ENCODE measurements at places on chromosomes 5 and 9. TPM values are rescaled to one million over a fixed set of nuclear protein-coding genes. Genes with fewer than 3 reads are reported as not detected.

- DNase-seq: no peak
These were observed 197.8 kb downstream of the HSPA4 start for GRCh38 chr5:133249593-133249992.

- DNase-seq: no peak
These were observed 592.0 kb upstream of the WWC1 start for GRCh38 chr5:167699432-167699831.

GRCh38 chr9:128422783-128423150, 2.1 kb downstream of the CERCAM start:
- DNase-seq: no peak

GRCh38 chr9:26770821-26771220, 121.8 kb downstream of the CAAP1 start:
- no peak for DNase-seq

- DNase-seq: peak; percentile 54
These were observed 21.5 kb downstream of the PLPP7 start for GRCh38 chr9:131310833-131311554.

The QRFP gene
- total RNA-seq: 0.24 TPM

DNA sequence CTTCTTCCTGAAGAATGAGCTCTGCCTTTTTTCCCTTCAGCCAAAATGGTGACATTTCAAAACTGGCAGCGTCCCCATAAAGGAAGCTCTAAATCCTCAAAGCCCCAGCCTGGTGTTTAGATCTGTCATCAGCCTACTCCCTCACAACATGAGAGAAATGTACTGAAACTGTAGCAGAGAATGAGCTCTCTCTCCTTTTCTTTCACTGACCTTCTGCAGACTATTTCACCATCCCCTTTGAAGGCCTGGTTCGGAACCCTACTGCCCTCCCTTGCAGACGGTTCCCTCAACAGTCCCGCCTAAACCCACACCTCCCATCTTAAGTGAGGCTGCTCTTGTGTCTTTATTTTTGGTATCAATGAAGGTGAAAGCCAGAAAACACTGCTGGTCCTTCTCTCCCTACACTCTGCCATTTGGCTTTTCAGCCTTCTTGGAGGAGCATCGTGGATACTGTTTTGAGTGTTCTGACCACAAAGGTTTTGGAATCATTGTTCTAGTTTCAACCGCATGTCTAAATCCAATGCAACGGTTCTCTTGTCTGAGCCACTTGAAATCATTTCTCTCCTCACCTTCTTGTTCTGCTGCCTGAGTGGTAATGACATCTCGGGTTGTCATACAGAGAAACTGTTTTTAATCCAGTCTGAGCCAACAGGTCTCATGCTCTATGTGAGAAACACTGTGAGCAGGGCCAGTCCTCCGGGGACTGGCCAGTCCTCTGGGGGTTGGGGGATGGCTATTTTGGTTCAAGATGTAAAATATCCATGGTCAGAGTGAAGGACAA, 39.0 kb downstream of the ITK start:
- no peak for DNase-seq

DNA sequence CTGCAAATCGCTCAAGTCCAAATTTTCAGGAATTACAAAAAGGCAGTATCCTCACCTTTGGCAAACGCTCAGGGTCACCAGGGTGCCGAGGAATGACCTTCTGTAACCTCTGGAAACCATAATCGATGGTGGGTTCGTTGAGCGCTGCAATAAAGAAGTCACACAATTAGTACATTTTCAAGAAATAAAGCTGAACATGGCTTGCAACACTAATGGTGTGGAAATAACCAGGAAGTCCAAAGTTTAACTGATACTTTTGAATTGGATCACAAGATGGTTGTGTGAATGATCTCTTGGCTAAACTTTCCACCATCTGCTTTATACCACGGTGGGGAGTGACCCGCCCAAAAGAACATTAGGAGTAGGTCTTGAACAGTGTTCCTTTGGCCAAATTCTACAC, 368.7 kb downstream of the EBF1 start:
- DNase-seq: no peak

DNA sequence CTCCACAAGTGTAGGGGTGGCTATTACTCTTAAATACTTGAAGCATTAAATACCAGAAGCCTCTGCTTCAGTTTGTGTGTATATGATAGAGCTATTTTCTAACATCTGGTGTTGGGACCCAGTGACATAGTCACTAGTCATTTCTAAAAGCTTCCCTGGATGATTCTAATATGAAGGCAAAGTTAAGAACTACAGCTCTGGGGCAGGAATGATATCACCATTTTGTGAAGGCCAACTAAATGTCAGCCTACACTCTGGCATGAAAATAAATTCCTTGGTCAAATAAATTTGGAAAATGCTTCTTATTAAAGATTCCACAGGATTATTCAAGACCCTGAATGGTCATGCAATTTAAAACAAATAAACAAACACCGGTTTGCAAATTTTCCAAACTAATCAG, 197.7 kb downstream of the PLK2 start:
- no peak for DNase-seq

The FAM221B gene
- total RNA-seq: 0.41 TPM

The CARD6 gene
- 3.5 TPM for total RNA-seq

The IRF1 gene
- 172 TPM for total RNA-seq

GRCh38 chr5:121315786-121316185, 535.9 kb upstream of the FTMT start:
- DNase-seq: no peak

- no peak for DNase-seq
These were observed 2.2 kb upstream of the PRRT1B start for GRCh38 chr9:131543141-131543540.

GRCh38 chr9:125549465-125549871, 157.5 kb downstream of the MAPKAP1 start:
- no peak for DNase-seq

DNA sequence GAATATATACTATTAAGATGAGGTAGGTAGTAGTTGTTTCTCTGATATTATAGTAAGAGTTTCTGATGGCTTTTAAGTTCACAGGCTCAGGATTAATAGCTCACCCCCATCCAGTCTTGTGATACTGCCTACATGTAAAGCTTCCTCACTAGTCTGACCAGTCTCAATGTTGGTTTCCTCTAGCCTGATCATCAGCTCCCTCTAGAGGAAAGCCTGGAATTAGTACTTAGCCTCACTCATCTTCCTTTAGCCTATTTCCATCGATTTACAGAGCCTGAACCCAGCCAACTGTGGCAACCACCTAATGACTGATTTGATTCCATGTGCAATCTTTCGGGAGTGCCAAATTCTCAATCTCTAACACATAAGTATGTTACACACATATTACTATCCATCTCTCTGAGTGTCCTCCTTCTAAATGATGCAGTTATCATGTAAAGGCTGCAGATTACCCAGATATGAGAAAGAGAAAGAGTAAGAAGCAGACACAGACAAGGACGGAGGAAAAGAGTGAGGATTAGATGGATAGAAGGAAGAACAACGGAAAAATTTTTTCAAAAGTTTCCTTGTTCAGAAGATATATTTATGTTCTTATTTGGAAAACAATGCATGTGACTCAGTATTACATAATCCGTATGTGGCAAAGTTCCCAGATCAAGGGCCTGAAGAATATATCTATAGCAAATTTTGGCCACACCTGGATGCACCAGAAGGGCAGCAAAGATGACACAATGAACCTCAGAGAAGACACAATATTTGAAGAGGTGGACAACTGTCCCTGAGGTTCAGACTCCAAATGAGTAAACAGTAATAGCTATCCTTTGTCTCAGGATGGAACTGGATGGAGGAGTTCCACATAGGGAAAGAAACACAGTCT, 333.7 kb downstream of the ELAVL2 start:
- DNase-seq: peak; percentile 27

DNA sequence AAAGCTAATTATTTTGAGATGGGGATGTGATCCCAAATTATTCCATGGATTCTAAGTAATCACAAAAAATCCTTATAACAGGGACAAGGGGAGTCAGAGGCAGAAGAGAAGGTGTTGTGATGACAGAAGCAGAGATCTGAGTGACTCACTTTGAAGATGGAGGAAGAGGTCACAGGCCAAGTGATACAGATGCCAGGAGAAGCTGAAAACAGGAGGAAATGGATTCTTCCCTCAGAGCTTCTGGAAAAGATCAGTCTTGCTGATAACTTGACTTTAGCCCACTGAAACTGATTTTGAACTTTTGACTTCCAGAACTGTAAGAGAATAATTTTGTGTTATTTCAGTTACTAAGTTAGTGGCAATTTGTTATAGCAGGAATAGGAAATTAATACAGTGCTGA, 105.3 kb downstream of the GCNT1 start:
- DNase-seq: no peak

- no peak for DNase-seq
These were observed 503.3 kb downstream of the PRR16 start for GRCh38 chr5:120967366-120967765.

GRCh38 chr5:10663489-10664179, 97.4 kb downstream of the DAP start:
- no peak for DNase-seq

The GHR gene
- 10.3 TPM for total RNA-seq

- DNase-seq: no peak
These were observed 7.4 kb upstream of the ENTPD8 start for GRCh38 chr9:137448602-137448962.

The NTRK2 gene
- 2.5 TPM for total RNA-seq

GRCh38 chr9:135604437-135605237, 34.7 kb downstream of the GLT6D1 start:
- DNase-seq: peak; percentile 23

DNA sequence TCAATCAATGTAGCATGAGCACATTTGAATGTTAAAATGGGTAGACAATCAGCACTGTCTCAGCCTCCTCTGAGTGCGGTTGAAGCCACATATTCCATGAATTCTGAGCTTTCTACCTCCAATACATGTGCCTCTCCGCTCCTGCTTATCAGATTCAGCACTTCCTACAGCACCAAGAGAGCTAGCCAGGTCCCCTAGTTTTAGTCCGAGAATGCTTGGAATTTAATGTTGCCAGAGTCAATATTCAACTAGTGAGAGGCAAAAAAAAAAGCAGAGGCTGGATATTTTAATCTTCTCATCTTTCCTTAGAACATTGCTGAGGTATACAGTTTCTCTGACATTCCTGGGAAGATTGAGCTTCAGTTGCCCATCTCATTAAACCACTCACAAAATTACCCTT, 1979.1 kb upstream of the CDH9 start:
- no peak for DNase-seq

DNA sequence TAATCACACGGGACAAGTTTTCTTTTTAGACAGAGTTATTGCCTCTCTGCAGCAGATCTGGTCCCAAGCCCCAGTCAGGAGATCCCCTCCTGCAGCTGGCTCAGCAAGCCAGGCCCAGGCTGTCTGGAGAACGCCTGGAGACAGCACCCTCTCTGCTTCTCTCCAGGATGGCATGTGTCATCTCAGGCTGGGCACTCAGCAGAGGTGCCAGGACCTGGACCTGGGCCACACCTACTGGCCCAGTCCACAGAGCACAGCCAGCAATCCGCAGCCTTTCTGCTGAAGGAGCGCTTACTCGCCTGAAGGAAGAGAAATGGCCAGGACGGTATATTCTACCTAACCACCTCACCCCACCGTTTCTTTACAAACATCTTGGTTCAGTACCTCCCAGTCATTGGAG, 4.7 kb upstream of the TBC1D9B start:
- DNase-seq: no peak

DNA sequence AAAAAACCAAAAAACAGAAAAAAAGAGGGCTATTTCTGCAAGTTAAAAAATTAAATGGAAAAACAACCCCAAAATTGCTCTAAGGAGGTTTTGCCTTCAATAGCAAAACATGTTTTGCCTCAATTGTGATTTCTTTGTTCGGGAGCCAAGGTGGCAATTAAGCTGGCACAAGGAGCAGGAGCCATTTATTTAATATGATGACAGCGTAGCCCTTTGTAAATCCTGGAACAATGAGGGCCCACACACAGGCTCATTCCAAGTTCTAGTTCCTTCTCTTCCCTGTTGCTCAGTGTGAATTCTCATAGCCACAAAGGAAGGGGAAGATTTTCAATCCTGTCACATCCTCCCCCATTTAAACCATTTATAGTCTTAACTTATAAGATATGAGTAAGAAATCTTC, 353.2 kb downstream of the PDE4D start:
- DNase-seq: peak; percentile 41

The SLC24A2 gene
- total RNA-seq: 0.63 TPM

The KIF4B gene
- total RNA-seq: not detected

DNA sequence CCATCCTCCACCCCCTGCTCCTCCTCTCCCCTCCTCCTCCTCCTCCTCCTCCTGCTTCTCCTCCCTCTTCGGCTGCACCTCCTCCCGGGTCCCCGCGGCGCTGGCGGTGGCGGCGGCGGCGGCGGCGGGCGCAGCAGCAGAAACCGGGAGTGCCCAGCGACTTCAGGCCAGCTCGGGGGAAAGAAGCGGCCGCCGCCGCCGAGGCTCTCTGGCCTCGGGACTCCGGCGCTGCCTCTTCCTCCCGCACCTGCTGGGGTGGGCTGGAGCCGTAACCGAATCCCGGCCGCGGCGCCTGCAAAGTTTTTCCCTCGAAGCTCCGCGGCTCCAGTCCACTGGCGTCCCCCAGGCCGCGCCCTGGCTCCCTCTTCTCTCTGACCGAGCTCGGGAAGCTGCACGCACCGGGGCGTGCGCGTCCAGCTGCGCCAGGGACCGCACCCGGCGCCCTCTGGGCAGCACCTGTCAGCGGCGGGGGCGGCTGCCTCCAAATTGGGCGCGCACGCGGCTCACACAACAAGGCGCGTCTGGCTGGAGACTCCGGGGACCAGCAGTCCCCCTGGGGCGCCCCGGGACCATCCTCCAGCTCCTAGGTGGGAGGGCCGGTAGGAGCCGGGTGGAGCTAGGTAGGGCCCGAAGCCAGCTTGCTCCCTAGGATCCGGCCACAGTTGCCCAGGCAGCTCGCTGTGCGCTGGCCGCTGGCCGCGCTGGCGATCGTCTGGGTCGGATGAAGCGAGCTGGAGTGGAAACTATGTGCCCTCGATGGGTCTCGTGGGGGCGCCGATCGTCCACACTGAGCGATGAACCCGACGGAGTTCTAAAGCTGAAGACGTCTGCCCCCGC, at the start of gene MCTP1:
Gene MCTP1 (minus strand): TSS at position 523 of the 837 bp plus-strand sequence.
- DNase-seq: peak; percentile 4

The PCDHA9 gene
- total RNA-seq: 0.17 TPM

The ADAMTS16 gene
- 0.26 TPM for total RNA-seq

The RBM18 gene
- 21.5 TPM for total RNA-seq

The CENPK gene
- total RNA-seq: 20.5 TPM

The TRPM6 gene
- total RNA-seq: 125 TPM

The HAVCR2 gene
- 5.1 TPM for total RNA-seq

DNA sequence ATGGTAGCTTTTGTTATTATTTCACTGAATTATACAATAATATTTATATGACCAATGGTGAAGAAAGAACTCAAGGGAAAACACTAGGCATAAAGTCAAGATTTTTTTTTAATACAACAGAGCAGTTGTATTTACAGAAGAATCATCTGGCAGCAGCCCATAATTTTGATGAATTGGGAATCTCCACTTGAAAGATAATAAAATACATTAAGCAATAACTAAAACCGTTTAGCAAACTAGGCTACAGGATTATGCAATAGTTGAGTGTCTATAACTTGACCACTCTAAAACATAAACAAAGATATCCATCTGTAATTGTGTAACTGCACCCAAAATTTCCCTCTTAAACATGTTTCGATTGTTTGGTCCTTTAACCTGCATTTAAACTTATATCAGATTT, 80.8 kb downstream of the SNCAIP start:
- DNase-seq: no peak

The OBP2B gene
- total RNA-seq: not detected
